Activated CD4-positive, alpha-beta T cell treated with anti-CD3 and anti-CD28 coated beads, Interleukin-2, amount 50 U/mL, for 24 hours (primary cell): ENCODE measurements at places on chromosomes 4 and X.

- DNase-seq: no peak
Measured at GRCh38 chr4:166014411-166014810, 141.4 kb downstream of the TLL1 start.

- DNase-seq: no peak
Measured at GRCh38 chr4:138003248-138003647, 238.9 kb downstream of the SLC7A11 start.

DNA sequence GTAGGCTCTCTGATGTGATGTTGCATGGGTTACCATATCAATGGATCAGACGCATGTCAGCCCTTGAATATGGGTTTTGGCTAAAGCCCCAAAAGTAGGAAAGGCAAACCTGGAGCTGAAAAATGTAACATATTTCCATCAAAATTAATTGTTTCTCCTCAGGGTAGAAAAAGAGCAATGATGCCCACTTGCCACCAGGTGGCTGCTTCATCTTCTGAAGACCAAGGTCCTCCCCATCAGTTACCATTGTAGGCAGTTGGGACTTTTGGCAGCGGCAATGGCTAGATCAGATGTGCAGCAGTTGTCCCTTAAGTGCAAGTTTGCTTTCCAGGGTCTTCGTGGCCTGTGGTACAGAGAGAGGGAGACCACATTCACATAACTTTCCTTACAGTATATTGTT lies 118.2 kb downstream of the NAF1 start:
- no peak for DNase-seq

DNA sequence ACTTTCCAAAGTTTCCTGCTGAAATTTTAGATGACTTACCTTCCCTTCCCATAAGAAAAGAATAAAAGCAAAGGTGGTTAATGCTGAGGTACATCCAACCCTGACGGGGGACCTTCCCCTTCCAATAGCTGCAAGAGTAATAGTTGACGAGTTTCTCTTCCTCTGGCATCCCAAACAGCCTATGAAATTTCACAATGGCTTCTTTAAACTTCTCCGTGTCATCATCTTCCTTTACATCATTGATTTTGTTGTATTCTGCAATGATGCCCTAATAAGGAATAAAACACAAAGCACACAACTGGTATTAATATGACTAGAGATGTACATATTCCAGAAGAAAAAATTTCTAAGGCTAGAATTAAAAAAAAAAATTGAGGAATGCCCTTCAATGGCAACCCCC lies 76.6 kb downstream of the TBC1D9 start:
- no peak for DNase-seq

- DNase-seq: no peak
Measured at GRCh38 chr4:1718095-1718850, 2.9 kb downstream of the TMEM129 start.

DNA sequence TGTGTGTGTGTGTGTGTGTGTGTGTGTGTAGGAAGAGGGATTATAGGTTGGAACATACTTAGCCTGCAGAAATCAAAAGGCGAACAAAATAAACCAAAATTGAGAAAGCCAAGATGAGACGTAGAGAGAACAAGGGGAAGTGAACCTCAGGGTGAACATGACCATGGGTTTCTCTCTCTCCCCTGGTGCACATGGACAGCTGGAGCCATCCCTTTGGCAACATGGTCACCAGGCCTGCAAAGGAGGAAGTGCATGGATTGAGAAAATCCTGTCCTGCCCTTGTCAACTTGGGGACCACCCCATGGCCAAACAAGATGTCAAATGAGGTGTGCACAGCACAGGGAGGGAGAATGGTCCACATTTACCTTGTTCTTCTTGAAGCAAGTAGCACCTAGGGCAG lies 23.1 kb downstream of the LGI2 start:
- no peak for DNase-seq

- no peak for DNase-seq
Measured at GRCh38 chr4:1477045-1477840, 71.0 kb upstream of the NKX1-1 start.

DNA sequence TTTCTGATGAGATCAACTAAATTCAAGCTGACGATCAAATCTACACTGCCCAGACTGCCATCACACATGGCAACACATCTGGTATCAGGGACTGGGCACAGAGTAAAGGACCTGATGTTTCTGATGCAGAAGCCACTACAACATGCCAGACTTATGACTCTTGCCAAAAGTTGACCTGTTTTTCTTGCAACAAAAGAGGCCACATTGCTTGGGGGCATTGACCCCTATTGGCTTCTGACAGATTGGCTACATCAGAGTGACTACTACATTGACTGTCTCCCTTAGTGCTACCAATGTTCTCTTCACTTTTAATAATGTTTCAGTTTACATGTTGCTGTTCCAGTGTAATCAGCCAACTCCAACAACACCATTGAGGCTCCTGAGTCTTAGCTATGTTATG lies 15.3 kb upstream of the SMIM10 start:
- DNase-seq: no peak

GRCh38 chrX:69038816-69039215 lies 126.4 kb downstream of the PJA1 start:
- DNase-seq: no peak

- no peak for DNase-seq
Measured at GRCh38 chrX:27575565-27575964, 14.6 kb upstream of the DCAF8L2 start.

DNA sequence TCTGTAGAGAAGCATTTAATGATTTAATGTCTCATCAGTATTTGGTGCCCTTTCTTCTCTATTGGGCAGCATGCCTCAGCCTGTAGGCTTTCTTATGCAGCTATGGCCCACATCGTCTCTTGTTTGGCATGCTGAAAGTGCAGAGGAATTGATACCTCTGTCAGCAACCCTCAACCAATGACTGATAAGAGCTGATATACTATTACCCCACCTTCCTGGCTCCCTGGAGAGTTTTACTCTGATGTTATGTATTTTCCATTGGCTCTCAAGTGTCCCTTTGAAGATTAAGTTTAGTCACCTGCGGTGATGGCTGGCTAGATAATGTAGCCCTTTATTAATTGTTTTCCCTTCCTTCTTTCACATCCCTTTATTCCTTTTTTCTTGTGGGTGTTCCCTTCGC lies 41.2 kb upstream of the PDHA2 start:
- DNase-seq: no peak

DNA sequence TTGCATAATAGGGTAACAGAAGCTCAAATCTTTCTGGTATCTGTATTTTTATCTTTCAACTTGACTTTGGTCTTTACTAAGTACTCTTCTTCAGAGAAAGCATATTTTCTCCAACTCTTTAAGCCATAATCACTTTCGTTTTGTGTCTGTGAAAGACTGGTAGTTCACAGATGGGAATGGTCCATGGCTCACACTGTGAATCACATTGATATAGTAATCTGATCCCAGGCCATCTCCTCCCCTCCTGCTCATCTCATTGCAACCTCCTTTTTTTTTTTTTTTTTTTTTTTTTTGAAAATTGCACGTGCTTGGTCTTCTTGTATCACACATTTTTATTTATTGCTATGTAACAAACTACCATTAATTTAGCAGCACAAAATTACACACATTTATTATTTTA lies 694.5 kb upstream of the SLIT2 start:
- no peak for DNase-seq

DNA sequence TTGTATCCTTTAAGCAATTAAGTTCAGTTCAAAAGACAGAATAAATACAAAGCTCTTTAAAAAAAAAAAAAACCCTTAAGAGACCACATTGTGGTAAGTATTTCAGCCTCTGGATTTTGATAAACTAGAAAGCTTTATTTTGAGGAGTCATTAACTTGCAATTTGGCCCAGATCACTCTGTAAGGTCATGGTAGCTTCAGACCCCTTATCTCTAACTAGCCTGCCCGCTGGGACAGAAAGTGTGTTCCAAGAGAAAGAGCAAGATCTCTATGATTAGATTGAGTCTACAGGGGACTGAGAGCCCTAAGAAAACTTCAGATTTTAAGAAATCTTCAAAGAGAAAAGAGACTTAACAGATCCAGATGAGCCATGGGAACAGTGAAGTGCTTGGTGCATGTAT lies 45.6 kb downstream of the GALNT7 start:
- no peak for DNase-seq

- no peak for DNase-seq
Measured at GRCh38 chr4:1735215-1735614, 13.9 kb downstream of the TACC3 start.
